Dermis microvascular lymphatic vessel endothelial cell (primary cell): ENCODE measurements at places on chromosomes 2 and 18. TPM values are rescaled to one million over a fixed set of nuclear protein-coding genes. Genes with fewer than 3 reads are reported as not detected.

DNA sequence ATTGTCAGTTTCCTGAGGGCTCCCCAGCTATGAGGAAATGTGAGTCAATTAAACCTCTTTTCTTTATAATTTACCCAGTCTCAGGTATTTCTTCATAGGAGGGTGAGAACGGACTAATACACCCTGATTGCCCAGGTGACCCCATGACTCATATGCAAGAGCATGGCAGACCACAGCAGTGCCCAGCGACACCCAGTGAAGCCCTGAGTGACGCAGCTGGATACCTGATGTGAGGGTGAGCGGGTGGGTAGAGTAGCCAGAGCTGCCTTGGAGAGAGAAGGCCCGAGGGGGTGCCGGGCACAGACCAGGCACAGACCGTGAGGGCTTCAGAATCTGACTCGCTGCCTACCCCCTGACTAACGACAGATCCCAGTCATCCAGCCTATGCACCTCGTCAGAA lies 15.4 kb downstream of the ALPG start:
- DNase-seq = no peak

Gene EVX2
- not detected in 2 replicates for total RNA-seq

Gene ERICH2
- total RNA-seq = not detected in 2 replicates

Gene NEU4
- 0.13 TPM in 1 of 2 replicates, not detected in the other for total RNA-seq
